ENCODE measurements at places on chromosomes 3 and 15.
A peak's percentile ranks its signal among the peaks of the same experiment; 100 is the strongest.

- no peak for DNase-seq
Observed at GRCh38 chr3:194268654-194269512, 82.2 kb downstream of the CPN2 start.

DNA sequence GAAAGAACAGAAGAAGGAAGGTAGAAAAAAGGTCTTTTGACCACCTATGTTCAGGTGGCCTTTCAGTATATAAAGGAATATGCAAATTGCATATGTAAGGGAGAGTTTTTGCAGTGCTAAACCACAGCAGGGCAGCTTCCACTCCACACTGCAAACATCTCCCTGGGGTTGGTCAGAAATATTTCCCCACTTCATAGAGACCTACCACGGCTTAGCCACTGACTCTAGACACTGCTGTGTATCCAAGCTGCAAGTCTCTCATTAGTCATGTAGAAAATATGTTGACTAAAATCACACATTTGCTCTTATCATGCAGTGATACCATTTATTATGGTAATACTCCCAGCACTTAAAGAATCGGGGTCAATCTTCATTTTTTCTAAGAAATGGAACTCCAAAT is 214.9 kb upstream of the NR2F2 start:
- DNase-seq: peak; percentile 66

DNA sequence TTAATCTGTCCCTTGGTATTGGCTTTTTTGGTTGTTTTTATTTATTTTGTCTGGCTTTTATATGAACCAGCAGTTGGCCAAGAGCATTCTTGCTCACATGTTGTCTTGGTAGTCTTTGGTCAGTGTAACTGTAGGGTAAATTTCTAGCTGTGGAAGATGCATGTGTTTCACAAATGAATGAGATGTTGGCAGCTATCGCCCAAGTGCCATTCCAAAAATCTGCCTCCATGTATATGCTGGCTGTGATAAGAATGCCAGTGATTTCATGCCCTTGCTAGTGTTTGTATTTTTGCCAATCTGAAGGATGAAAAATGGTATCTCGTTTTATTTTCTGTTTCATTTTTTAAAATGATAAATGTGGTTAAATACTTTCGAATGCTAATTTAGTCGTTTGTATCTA is 50.1 kb downstream of the TLNRD1 start:
- DNase-seq: no peak

DNA sequence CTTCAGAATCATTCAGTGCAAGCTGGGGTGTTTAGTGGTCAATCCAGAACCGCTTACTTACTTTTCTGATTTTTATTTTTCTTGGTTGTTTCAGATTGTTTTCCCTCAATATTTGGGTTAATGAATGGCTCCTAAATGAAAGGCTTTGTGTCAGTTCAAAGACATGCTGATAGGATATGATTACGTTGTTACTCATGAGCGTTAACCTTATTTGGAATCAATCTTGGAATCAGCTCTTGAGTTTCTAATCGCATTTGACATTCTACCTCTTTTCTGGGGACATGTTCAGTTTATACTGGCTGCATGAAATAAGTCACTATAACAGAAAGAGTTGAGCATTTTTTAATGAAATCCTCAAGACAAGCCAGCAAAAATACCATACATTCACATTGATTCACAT is 50.2 kb downstream of the ATP11B start:
- no peak for DNase-seq

DNA sequence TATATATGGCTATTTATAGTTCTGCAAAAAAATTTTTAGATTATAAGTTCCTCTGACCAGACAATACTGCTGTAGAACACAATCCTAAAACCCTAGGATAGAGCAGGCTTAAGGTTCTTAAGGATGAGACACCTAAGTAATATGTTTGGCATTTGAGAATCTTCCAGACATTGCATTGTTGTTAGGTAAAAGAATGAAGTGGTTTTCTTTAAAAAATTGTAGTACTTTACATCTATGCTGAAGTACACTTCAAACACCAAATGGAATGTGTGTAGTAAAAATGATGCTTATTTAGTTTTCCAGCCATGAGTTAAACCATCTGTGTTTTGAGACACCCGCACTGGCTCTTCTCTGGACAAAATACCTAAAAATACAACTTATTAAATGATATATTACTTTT is 857.7 kb downstream of the OTOL1 start:
- DNase-seq: no peak

GRCh38 chr3:37162501-37163245 is 11.7 kb downstream of the LRRFIP2 start:
- DNase-seq: no peak

DNA sequence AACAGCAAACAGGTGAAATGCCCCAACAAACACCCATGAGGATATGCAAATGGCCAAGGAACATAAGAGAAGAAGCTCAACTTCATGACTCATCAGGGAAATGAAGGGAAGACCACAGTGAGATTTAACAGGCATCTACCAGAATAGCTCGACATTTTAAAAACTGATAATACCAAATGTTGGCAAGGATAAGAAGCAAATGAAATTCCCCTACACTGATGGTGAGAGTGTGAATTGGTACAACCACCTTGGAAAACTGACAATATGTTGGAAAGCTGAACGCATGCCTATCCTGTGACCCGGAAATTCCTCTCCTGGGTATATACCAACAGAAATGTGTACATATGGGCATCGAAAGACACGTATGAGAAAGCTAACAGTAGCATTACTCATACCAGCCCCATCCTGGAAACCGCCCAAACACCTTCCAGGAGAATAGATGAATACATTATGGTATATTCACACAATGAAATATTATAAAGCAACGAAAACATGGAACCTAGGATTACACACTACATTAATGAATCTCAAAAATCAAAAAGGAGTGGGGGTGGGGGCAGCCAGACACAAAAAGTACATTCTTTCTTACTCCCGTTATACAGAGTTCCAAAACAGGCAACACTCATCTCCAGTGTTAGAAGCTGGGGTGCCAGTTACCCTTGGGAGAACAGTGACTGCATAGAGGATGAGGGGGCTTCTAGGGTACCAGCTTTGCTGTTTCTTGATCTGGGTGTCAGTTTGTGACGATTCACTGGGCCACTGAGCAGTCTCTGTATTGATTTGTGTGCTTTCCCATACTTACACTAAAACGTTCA is 16.9 kb downstream of the RFTN1 start:
- DNase-seq: no peak

- DNase-seq: no peak
Observed at GRCh38 chr15:98674336-98674735, 26.0 kb downstream of the IGF1R start.

DNA sequence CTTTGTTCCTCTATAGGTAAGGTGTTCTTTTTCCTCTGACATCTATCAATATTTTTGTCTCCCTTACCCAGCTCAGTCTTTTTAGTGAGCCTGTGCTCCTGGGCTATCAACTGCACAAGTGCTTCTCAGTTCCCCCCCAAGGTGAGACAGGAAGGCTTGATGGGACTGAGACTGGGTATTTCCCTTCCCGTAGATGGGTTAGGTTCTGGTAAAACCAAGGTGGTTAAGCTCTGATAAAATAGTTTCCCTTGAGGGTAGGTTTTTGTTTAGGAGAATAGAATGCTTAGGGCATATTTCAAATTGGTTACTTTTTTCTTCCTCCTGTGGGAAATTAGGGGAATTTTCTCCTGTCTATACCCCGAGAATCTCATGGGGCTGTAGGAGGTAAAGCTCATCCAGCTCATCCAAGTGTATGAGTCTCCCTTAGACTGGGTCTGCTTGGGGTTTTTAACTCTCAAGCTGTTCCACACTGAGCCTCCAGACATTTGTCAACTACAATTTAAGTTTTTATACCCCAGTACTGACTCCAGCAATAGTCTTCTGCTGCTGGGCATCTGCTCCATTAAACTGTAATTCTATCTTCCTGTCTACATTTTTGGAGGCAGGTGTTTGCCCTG is 44.9 kb downstream of the OXSR1 start:
- no peak for DNase-seq

DNA sequence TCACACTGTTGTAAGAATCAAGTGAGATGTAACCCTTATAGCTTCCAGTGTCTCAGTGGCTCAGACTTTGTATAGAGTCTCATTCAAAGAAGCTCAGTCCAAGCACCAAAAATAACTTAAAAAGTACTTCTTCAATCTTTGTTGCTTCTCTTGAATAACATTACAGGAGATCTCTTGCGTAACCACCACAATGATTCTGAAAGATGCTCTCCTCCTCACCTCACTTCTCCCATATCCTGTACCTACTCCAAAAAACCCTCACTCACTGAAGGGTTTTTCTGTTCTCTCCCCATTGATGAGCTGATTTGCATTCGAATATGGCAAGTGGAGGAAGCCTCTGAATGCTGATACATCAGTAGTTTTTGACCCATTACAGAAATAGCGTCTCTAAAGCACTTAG is 39.4 kb upstream of the MRPS22 start:
- DNase-seq: no peak

- DNase-seq: no peak
Observed at GRCh38 chr3:47565734-47566550, 12.7 kb downstream of the CSPG5 start.

- no peak for DNase-seq
Observed at GRCh38 chr3:120622457-120622856, 26.3 kb downstream of the NDUFB4 start.

- DNase-seq: no peak
Observed at GRCh38 chr3:12824299-12824698, 17.1 kb downstream of the RPL32 start.

- DNase-seq: no peak
Observed at GRCh38 chr3:116233711-116234357, 211.5 kb downstream of the LSAMP start.

GRCh38 chr3:55588146-55588765 is 101.2 kb upstream of the WNT5A start:
- no peak for DNase-seq

DNA sequence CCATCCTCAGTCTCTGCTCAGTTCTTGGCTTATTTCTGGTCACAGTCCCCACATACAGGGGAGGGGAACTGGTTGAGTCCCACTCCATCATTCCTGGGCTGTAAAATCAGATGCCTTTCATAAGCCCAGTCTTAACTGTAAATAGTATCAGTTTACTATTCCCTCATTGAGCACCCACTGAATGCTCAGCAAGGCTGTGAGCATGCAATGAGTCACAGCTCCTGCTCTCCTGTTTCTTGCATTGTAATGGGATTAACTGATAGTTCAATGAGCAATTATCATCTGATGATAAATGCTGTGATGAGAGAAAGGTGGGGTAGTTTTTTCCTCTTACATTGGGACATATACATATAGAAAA is 113.6 kb upstream of the TPM1 start:
- DNase-seq: peak; percentile 90

- no peak for DNase-seq
Observed at GRCh38 chr3:11713171-11713570, 69.5 kb upstream of the VGLL4 start.

- DNase-seq: no peak
Observed at GRCh38 chr3:19547665-19548464, 386.2 kb downstream of the EFHB start.

DNA sequence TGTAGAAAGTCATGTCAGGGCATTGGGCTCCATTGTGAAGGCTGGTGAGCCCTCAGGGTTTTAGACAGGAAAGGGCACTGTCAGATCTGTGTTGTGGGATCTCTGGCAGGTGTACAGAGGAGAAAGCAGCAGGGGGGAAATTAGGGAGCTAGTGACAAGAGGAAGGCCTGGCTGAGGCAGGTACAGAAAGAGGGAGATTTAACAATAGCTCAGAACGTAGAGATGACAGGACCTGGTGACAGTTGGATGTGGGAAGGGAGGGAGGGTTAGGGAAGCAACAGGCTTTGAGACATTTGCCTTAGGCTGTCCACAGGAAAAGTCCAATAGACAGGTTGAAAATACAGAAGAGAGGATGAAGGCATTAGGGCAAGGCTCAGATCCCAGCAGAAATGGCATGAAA is 288.1 kb downstream of the EPHB1 start:
- DNase-seq: no peak

DNA sequence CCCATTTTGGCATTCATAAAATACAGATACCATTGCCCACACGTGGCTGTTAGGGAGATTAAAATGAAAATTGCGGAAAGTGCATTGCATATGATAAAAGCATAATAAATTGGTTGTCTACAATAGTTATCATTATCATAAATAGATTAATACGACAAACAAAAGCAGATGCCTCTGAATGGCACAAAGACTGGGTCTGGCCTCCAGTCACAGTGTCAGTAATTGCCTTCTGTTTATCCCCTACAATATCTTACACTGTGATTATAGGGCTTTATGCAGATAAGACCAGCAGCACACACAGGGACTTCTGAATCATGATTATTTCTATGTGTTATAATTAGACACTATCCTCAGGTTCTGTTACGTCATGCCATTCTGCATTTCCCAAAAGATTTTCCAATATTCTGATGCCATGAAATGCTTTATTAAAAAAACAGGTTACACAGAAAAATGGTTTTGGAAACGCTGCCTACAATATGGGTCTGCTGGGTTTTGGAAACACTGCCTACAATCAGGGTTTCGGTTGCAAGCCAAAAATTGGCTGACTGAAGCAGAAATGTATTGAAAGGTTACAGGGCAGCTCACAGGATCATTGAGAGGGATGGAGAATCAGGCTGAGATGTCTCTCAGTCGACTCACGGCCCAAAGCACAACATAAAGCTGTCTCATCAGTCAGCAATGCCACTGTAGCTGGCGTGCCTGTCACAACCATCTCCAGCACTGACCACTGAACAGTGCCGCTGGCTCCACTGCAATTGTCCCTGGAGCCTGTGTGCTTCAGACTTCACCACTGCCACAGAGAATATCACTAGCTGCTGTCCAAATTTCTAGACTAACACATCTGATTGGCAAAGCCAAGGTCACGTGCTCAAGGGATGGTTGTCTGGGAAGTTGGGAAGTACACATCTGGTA is 248.1 kb downstream of the ERC2 start:
- DNase-seq: peak; percentile 1

GRCh38 chr3:73508330-73508954 is 116.3 kb downstream of the PDZRN3 start:
- DNase-seq: peak; percentile 39

- peak; percentile 56 for DNase-seq
Observed at GRCh38 chr15:75307778-75308390, 25.2 kb downstream of the GOLGA6D start.

GRCh38 chr3:35078780-35079179 is 560.5 kb upstream of the ARPP21 start:
- DNase-seq: no peak

GRCh38 chr3:52866427-52866826 is 30.9 kb downstream of the STIMATE start:
- DNase-seq: no peak

DNA sequence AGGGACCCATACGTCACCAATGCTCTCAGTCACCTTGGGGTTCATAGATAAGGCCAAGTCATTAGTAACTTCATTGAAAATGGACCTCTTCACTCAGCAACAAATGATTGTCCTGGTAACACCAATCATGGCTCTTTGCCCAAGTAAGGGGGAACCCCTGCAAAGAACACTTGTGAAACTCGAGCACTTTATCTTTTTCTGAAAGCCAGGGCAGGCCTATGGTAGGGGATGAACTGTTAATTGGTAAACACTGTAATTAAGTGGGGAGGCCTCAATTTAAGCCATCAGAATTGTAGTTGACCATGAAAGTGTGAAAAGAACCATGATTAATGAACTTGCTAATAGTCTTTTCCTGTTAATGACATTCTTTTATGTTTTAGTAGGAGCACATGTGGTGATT is 73.3 kb downstream of the ABHD5 start:
- DNase-seq: no peak

GRCh38 chr3:78905700-78906099 is 862.1 kb downstream of the ROBO1 start:
- DNase-seq: no peak

- peak; percentile 51 for DNase-seq
Observed at GRCh38 chr15:96285729-96286254, 44.7 kb upstream of the NR2F2 start.

- no peak for DNase-seq
Observed at GRCh38 chr3:183980403-183980802, 37.3 kb downstream of the ABCC5 start.

- DNase-seq: no peak
Observed at GRCh38 chr3:131260525-131260924, 121.0 kb upstream of the NUDT16 start.
